Stimulated activated CD8-positive, alpha-beta memory T cell treated with anti-CD3 and anti-CD28 coated beads, Interleukin-4, amount 100 ng/mL, for 24 hours (primary cell): ENCODE measurements at places on chromosomes 6 and 20.

- DNase-seq, result no peak
Observed at GRCh38 chr6:106072501-106073090, 13.5 kb upstream of the PRDM1 start.

DNA sequence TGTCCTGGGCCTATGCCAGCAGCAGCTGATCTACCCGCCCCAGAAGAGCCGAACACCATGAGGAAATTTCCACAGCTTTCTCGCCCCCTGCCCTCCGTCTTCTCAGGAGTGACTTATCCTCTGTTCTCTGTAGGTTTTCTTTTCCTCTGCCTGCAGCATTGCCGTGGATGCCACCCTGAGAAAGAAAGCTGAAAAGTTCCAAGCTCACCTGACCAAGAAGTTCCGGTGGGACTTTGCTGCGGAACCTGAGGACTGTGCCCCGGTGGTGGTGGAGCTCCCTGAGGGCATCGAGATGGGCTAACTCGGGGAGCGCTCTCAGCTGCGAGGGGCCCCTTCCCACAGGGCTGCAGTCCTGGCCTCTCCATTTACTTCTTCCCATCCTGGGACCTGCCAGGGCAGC lies 19.2 kb downstream of the AAR2 start:
- no peak for DNase-seq

DNA sequence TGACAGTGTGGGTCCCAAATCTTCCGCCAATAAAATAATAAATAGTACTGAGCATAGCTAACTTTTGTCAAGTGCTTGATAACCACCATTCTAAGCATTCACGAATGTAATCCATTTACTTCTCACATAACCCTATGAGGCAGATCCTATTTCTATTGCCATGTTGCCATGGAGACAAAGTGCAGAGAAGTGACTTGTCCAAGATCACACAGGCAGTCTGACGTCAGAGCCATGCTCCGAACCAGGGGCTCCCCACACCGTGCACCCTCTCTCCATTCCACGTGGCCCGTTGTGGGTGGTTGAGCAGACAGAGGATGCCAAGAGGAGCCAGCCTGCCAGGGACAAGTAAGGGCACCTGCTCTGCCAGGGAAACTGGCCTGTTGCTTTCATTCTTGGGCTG lies 38.9 kb downstream of the CDH22 start:
- DNase-seq, result no peak

DNA sequence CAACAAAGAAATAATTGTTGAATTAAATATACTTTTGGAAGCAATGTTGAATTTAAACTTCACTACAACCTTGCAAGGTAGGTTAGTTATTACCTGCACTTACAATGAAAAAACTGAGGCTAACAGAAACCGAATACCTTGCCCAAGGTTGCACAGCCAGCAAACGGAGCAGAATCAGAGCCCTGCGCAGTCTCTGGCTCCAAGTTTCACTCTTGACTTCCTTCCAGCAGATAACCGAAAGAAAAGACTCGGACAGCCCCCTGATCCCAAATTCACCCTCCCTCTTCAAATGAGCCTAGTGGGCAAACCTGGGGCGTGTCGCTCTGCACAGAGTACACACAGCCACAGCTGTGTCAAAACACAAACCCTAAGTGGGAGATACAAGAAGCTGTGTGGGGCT lies 72.1 kb upstream of the FOXQ1 start:
- DNase-seq, result no peak

GRCh38 chr20:61515922-61516321 lies 263.9 kb downstream of the CDH4 start:
- no peak for DNase-seq

GRCh38 chr20:50067018-50067417 lies 45.9 kb downstream of the UBE2V1 start:
- no peak for DNase-seq

- no peak for DNase-seq
Observed at GRCh38 chr20:42690842-42691437, 498.8 kb downstream of the PTPRT start.

GRCh38 chr6:34441526-34441925 lies 15.7 kb upstream of the RPS10 start:
- no peak for DNase-seq

GRCh38 chr20:63073738-63074065 lies 66.9 kb upstream of the BHLHE23 start:
- no peak for DNase-seq

GRCh38 chr20:35776513-35777101 lies 4.8 kb downstream of the PHF20 start:
- no peak for DNase-seq

DNA sequence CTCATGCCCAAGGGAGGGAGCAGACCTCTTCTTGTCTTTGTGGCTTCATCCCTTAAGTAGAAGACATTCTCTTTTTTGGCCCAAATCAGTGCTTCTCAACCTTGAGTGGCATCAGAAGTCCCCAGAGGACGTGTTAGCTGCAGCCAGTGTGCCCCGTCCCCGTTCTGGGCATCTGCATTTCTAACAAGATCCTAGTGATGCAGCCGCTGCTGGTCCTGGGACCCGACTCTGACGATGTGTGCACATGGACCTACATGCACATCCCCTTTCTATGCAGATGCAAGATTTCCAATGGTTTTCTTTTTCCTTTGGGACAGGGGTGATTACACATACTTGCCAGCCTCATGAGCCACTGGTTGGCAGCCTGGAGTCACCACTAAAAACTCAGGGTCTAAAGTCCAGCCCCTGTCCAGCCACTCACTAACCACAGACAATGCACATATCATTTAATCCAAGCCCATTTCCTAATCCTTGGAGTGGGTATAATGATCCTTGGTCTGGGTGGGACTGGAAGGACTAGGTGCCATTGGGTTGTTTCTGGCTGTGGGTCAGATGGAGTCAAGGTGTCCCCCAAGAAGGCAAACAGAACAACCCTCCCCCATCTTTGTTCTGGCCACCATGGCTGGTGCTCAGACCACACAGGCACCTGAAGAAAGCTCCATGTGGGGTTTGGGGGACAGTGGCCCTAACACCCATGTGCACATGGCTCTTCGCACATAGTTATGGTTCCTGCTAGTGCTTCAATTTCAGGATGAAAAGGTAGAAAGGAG lies 6.4 kb downstream of the ACSS1 start:
- DNase-seq, result no peak

DNA sequence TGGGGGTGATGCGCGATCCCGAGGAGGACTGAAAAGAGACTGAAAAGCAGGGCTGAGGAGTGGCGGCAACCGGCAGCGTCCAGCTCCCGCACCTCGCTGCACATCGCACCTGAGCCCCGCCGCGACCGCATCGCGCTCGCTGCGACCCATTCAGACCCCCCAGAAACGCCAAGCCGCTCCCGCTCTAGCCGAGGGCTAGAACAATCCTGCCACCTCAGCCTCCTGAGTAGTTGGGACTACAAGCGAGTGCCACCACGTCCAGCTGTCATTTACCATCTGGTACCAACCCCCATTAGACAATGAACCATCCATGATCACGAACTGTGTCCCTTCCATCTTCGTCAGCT lies 33.2 kb downstream of the HLA-A start:
- no peak for DNase-seq

GRCh38 chr6:155646443-155646842 lies 190.8 kb upstream of the NOX3 start:
- no peak for DNase-seq

DNA sequence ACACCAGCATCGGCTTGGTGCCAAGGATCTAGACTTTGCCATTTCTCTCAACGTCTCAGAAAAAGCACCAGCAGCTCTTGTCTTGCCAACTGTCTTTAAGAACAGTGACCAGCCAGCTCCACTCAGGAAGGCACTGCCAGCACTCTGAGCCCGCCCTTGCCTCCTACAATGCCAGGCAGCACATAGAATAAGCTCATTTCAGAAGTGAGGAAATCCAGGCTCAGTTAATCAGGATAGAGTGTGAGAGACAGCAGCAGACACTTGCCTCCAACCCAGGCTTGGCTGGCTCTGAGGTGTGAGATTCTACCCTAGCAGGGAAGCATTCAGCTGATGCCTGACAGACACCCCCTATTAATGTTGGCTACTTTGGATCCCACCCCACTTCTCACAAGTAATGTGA lies 4.3 kb upstream of the SYNDIG1 start:
- DNase-seq, result no peak

DNA sequence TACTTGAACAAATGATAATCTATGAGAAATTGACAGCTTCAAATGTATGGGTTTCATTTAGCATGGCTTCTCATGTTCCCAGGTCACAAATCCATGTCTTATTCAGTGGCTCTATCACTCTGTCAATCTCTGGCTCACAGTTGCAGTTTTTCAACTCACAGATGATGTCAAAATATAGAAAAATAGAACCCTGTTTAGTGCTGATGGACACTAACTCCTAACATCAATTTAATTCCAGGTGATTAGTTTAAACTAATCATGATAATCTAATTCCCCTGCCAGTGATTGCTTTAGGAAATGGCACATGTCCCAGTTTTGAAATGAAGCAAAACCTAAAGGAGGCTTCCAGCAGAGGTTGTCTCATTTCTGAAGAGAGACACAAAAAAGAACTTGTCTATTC lies 13.0 kb downstream of the KHDC1 start:
- no peak for DNase-seq

DNA sequence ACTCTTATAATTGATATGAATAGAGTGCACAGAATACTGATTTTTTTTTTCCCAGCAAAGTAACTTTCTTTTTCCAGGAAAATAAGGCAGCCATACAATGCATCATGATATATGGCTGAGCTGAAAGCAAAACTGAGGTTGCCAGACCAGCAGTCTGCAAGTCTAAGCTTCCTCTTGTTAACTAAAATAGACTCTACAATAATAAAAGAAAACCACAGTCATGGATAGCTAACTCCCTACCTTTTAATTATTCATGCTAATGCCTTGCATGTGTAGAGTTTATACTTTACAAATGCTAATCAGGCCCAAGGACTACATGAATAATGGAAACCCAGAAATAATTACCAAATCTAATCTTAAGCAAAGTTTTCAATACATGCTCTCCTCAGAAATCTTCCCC lies 47.4 kb downstream of the MAP7 start:
- no peak for DNase-seq

- DNase-seq, result no peak
Observed at GRCh38 chr6:97133067-97133466, 149.9 kb downstream of the MMS22L start.

GRCh38 chr6:67680297-67680932 lies 954.7 kb upstream of the ADGRB3 start:
- DNase-seq, result no peak

- no peak for DNase-seq
Observed at GRCh38 chr6:37482606-37483251, 17.0 kb downstream of the CCDC167 start.

- no peak for DNase-seq
Observed at GRCh38 chr20:2692036-2692885, at the start of gene EBF4. Gene EBF4, plus strand, starts transcription at chr20:2692780. Its CDS starts 866 bp downstream, at chr20:2693646.

- DNase-seq, result no peak
Observed at GRCh38 chr20:53222932-53223331, 250.8 kb downstream of the TSHZ2 start.

DNA sequence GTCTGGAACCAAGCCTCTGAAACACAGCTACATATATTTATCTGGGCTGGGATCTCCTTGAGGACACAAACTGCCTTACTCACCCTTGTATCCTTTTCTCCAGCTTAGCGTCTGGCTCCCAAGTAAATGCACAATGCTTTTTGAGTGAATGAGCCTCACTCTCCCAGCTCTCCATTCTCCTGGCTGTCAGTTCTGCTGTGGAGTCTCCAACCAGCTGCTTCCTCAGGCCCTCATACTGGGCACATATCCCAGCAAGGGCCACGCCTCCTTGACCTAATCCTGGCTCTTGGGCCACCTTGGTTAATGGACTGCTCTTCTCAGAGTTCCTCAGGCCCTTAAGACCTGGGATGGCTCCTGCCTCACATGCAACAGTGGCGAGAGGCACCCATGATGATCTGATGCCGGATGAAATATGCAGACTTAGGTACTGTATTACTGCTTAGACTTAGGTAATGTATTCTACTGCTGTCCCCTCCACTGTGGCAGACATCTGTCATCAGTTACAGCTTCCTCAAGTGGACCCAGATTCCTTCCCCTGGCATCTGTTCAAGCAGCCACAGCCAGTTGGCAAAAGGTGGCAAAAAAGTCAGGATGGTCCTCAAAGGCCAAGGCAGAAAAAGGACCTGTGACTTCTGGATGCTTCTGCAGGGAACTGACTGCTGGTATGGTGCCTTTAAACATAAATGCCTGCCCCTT lies 16.5 kb downstream of the SNHG17 start:
- no peak for DNase-seq

DNA sequence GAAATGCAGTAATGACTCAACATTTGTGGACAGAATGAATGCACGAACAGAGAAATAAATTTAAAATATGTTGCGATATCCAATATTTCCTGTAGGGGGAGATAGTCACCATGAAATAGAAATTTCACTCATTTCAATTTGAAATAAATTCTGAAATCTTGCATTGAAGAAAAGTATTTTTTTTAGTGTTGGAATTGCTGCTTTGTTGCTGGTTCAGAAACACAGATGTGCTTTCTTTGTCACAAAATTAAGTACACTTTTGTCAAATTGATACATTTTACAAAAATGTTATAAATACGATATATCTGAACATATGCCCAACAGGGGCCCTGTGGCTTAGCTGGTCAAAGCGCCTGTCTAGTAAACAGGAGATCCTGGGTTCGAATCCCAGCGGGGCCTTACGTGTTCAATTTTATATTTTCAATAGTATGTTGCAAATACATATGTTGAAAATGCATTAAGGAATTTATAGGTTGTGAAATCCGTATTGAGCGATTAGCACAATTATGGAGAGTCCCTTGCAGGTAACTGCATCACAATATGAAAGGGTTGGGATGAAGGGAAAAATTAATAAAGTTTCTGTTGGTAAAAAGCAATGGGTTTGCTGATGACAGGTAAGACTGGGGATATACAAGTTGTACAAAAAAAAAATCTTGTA lies 85.4 kb upstream of the PRSS16 start:
- no peak for DNase-seq

DNA sequence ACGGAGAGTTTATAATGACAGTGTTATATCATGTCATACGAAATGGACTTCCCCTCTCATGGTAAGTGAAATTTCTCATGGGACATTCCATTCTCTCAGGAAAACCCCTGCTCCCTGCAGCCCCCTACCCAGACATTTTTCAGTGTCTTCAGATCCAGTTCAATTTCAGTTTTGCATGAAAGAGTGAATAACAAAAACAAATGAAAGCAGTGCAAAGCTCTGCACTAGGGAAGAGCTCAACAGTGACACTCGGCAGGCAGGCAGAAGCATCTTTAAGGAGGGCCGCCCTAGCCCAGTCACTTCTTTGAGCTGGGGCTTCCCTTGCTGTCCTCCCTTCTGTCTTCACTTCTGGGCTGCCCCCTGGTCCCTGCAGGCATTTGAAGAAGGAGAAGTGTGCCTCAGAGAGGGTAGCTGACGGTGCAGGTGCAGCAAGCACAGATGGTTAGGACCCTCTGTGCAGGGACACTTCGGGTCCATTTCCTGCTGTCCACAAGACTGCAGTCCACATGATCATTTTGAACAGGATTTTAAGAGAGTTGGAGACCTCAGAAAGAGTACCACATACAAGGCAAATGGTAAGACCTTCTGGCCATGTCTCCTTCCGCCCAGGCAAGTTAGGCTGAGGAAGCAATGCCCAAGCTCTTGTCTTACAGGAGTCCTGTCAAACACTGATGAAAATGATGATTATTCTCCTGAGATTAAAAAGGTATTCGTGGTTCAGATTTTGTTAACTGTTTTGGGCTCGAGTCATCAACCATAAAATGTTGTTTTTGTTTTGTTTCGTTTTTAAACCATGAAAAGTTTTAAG lies 5.4 kb upstream of the DUSP22 start:
- DNase-seq, result no peak

- DNase-seq, result no peak
Observed at GRCh38 chr20:53937929-53938367, 132.4 kb downstream of the BCAS1 start.
